CD4-positive, alpha-beta T cell treated with Interleukin-17A for 1 hour (primary cell): ENCODE measurements at places on chromosomes 7 and 10.

DNA sequence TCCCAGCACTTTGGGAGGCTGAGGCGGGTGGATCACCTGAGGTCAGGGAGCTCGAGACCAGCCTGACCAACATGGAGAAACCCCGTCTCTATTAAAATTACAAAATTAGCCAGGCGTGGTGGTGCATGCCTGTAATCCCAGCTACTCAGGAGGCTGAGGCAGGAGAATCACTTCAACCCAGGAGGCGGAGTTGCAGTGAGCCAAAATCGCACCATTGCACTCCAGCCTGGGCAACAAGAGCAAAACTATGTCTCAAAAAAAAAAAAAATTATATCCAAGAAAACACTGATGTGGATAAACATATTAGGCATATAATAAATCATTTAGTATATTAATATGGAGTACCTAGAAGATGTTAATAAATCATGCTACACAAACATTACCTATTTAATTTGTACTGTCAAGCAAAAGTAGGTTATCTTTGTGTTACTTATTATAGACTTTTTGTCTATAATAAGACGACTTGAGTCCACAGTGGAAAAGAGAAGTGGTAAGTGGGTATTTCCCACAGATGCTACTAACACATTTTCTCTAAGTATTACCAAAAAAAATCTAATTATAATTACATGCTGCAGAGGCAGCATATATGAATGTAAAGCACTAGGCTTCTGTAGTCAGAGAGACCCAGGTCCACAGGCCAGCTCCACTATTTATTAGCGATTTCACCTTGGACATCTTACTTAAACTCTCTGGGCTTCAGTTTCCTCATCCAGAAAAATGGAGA is 34.5 kb downstream of the DNMBP start:
- DNase-seq, result no peak

GRCh38 chr7:158562517-158562916 is 25.1 kb downstream of the PTPRN2 start:
- no peak for DNase-seq

DNA sequence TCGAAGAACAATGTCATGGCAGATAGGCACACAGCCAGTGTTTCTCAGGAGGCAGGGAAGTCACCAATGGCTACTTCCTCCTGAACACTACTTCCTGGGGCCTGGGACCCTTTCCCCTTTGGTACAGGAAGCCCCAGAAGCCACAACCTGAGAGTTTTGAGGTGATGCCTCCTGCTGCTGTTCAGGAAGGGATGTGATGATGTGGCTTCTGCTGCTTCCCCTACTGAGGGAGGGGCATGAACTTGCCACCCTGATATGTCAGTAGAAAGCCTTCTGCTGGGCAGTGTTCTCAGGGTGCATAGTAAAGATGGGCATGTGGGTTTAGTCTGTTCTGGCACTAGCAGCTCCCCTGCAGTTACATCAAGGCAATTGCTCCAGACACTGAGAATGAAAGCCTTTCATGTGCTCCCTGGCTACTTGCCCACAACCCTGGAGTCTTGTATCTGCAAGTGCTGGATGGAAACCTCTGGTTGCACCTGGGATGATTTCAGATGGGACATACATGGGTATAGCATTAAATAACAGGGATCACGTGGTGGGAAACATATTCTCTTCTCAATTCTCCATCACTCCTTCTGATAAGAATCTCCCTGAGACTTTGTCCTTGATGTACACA is 69.3 kb downstream of the ADRA2A start:
- no peak for DNase-seq

DNA sequence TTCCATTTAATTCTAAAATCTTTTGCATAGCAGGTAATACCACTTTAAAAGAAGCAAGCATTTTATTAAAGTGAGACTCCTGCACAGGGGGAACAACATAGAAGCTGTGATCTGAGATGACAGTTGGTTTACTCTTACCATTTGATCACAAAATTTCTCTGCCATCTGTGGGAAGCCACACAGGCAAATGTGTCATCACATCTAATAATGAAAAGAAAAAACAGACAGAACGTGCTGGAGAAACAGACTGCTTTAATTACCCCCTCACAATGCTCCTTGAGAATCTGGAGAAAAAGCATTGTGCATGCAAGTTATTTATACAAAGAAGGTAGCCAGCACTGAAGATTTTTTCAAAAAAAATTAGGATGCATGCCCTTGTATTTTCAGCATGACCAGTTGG is 165.2 kb upstream of the PTER start:
- no peak for DNase-seq
